ENCODE measurements at places on chromosomes 2 and 18.

- peak; percentile 30 for DNase-seq
These were observed 443.5 kb downstream of the XIRP2 start for GRCh38 chr2:167331636-167332232.

DNA sequence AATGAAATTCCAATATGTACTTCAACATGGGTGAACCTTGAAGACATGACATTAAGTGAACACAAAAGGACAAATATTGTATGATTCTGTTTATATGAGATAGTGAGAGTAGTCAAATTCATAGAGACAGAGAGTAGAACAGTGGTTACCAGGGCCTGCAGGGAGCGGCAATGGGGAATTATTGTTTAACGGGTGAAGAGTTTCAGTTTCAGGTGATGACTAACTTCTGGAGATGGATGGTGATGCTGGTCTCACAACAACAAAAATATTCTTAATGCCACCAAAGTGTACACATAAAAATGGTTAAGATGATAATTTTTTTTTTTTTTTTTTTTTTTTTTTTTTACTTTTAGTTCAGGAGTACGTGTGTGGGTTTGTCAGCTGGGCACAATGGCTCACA is 109.4 kb upstream of the TMEM200C start:
- DNase-seq: no peak

- no peak for DNase-seq
These were observed 3.0 kb downstream of the PROC start for GRCh38 chr2:127421116-127421800.

DNA sequence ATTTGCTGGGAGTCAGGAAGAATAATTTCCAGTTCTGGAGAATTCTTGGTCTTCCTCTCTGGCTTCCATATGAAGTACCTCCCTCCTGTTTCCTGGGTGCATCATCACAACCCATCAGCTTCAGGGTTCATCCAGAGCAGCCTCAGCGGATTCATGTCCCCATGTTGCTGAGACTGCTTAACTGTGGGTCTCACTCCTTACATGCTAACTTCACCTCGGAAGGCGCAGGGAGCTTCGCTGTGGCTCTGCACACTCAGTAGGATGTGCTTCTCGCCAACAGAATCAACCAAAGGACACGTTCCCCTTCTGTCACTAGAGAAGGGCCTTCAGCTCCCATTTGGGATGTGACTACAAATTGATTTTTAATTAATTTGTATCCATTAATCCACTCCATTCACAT is 24.2 kb downstream of the FBLN7 start:
- DNase-seq: no peak

- DNase-seq: no peak
These were observed 175.0 kb upstream of the SLC39A10 start for GRCh38 chr2:195482010-195482409.

GRCh38 chr2:197378494-197379307 is 56.1 kb downstream of the SF3B1 start:
- peak; percentile 75 for DNase-seq

GRCh38 chr2:57878171-57878865 is 168.3 kb upstream of the VRK2 start:
- no peak for DNase-seq

DNA sequence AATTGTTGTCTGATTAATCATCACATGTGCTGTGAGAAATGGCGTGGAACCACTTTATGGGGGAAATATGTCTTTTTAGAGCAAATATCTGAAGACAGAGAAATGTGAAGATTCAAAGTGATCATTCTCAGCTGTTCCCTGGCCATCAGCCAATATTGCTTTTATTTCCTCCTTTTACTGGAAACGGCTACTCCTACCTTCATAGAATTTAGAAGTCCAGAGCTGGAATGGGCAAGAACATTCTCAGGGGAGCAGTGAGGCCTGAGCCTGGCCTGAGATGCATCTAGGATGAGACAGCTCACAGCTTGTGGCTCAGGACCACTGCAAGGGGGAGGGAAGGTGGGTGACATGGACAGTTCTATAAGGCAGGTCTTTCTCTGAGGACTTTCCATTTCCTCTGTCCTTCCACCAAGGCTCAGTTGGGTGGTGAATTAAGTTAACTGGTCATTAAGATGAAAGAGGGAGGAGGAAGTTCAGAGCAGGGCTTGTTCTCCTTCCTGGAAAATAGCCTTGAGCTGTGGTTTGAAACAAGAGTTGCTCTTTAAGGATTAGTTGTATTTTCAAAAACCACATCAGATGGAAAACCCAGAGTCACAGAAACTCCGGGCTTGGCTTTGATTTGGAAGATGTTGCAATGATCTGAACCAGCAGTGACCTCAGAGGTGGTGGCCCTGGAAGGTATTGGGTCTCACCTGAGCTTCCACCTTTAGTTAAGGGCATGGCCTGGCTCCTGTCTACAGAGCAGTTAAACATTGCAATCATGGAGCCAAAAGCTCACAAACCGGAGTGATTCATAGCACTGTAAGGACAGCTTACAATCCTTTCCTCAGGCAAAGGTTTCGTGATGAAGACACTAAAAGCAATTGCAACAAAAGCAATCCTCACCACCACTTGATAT is 144.3 kb downstream of the VAPA start:
- DNase-seq: peak; percentile 46

- DNase-seq: no peak
These were observed 8.0 kb upstream of the CYP27C1 start for GRCh38 chr2:127228102-127228501.

DNA sequence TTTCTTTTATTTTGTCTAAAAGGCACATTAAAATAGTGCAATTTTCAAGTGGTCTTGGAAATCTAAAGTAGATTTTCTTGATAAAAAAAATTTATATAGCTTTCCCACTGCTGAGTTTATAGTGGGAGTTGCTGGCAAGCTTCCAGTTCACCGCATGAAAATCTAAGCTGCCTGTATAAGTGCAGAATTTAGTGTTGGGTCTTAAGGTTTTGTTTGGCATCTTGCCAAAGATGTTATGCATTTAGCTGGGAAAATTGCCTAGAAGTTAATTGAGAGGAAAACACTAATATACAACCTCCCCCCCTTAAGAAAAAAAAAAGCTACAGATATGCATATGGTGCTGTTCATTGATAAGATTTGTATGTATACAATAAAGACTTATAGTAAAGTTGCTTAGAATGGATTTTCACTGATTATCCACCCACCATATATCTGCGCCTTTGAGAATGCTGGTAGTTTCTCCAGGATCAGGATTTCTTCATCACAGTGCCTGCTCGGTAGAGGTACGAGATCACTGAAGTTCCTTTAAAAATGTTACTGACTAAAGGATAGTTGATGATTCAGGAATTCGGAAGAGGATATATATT is 803.2 kb upstream of the POU3F3 start:
- DNase-seq: no peak

DNA sequence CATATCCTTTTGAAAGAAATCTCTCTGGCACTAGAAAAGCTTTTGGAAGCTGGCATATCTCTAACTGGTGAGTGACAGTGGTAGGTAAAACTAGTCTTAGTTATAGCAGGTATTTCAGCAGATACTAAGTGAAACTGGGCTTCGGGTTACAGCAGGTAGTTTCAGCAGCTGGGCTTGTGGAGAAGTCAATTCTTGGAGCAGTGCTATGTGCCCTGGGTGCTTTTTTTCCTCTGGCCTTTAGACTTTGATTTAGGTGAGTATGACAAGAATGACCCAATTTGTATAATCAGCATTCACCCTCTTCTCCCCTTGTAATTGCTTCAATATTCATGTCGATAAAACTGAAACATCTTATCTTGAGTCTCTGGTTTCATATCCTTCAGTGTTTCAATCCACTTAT is 123.1 kb downstream of the KYNU start:
- DNase-seq: peak; percentile 0

DNA sequence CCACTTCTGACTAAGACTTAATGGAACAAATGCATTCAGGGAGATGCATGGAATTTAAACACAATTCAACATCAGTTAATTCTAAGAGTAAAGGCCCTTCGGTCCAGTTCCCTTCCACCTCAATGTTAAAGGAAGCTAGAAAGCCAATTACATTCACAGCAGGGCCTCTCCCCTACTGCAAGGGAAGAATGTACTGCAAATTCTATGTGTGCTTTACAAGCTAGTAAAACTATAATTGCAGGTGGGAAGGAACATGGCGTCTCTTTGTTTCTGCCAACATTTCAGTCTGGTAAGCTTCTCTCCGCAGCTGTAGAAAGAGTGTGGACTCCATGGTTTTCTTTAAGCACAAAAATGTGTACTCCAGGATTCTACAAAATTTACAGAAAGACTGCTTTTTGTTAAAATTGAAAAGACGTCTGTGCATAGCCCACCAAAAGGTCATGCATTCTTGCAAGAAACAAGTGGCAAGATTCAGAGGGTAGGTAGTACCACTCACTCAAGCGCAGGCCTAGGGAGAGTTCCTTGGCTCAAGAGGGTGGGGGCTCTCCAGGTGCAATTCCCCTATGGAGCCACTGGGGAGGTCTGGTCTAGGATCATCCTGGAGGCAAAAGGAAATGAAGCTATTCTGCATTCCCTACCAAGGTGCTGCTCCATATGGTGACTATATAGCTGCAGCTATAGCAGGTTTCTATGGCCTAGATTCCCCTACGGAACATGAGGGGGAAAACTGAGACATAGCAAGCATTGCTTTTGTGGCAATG is 127.0 kb upstream of the FZD5 start:
- peak; percentile 23 for DNase-seq

GRCh38 chr18:35756506-35757117 is 175.1 kb downstream of the GALNT1 start:
- peak; percentile 80 for DNase-seq

GRCh38 chr2:191571163-191571769 is 106.7 kb upstream of the NABP1 start:
- DNase-seq: peak; percentile 33

- peak; percentile 12 for DNase-seq
These were observed 214.9 kb upstream of the CHST9 start for GRCh38 chr18:27400001-27400400.

DNA sequence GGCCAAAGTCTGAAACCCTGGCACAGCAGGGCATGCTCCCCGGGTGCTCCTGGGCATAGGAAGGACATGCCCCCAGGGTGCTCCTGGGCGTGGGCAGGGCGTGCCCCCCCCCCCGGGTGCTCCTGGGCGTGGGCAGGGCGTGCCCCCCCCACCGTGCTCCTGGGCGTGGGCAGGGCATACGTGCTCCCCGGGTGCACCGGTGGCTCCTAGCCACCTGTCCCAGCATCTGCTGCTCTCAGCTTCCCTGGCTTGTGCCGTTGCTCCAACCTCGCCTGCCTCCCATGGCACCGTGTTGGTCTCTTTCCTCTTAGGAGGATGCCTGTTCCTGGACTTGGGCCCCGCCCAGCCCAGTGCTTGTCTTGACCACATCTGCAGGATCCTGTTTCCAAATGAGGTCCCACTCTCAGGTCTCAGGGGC is 95.6 kb upstream of the CTDP1 start:
- DNase-seq: no peak

GRCh38 chr2:145815933-145816332 is 1296.0 kb upstream of the ZEB2 start:
- DNase-seq: no peak

DNA sequence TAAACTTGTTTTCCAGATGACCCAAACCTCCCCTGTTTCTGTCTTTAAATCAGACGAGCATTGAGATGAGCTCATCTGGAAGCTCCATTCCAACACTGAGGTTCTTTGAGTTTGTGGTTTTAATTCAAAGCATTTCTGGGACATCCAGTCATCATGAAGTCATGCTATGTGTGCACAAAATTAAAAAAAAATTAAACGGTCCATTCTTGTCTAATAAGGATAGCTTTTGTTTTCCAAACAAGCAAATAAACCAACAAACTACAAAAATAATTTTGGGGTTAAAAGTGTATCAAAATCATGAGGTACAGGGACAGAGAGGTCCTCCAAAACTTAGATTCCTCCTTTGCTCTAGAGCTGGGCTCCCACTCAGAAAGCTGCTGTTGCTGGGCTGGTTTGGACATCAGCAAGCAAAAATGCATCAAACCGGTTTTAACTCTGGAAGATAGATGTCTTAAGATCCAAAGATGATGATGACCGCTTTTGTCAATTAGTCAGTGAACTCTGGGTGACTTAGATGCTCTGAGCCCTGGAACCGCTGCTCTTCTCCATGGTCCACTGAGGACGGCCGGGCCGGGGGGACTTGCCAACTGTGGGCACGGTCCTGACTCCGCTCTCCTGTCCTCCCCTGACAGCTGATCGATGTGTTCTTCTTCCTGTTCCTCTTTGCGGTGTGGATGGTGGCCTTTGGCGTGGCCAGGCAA is 65.4 kb downstream of the TRPM8 start:
- no peak for DNase-seq

DNA sequence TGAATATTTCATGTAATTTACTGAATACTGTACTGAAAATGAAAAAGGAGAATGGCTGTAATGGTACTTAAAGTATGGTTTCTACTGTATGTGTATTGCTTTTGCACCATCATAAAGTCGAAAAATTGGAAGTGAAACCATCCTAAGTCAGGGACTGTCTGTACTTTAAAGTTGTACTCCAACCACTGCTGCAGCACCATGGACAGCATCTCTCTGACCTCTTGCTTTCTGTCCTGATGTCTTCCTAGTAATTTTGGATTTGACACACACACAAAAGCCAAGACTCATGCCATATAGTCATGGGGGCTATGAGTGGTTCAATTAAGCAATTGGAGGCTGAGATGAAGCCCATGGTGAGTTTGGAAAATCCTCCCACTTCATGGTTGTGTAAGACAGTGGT is 256.3 kb upstream of the PKDCC start:
- peak; percentile 3 for DNase-seq

DNA sequence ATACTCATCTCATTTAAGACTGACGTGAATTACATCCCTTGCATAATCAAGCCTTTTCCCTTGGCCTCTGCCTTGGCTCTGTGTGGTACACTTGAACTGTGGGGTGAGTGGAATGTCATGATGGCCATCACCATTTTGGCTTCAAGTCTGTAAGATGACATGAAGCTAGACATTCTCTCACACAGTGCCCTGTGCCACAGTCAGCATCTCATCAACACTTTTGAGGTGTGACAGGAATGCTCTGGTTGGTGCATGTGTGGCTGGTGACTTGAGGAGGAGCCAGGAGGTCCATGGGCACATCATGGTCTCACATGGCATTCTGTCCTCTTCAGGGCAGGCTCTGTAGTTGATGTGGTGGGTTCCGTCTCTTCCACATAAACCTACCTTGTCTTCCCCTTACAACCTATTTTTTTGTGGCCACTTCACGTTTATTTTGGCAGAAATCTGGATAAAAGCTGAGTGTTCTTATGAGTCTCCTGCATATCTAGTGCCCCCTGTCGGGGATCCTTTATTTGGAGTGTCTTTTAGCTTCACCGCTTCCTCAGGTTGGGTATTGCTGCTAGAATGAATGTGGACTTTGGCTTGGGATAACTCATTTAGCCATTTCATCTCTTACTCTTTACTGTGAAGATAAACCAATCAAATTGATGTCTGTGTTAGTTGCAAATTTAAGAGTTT is 28.1 kb downstream of the MAP4K4 start:
- peak; percentile 35 for DNase-seq

GRCh38 chr2:65918760-65919187 is 486.4 kb upstream of the SPRED2 start:
- peak; percentile 59 for DNase-seq

DNA sequence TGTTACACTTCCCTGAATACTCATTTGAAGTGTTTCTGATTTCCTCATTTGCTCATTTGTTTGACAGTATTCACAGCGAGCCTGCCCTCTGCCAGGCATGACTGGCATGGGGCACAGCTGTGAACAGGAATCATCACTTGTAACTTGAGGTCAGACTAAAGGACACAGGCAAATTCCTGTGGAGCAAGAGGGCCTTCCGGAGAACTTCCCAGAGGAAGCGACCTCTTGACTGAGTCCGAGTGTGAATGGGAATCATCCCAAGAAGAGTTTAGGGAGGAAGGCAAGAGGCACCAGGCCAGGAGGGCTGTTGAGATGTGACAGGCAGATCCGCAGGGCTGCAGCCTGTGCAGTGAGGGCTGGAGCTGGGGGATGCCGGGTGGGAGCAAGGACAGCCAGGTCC is 45.4 kb downstream of the LIMS1 start:
- no peak for DNase-seq

All from DMS53 (cell line).